ENCODE measurements at places on chromosomes 1 and 21.

GRCh38 chr1:247370786-247371732, 39.4 kb upstream of the ZNF496 start:
- DNase-seq: no peak

- no peak for DNase-seq
Measured at GRCh38 chr1:207813512-207813881, 61.6 kb downstream of the CD46 start.

GRCh38 chr1:39713557-39713956, 22.3 kb upstream of the HPCAL4 start:
- DNase-seq: no peak

DNA sequence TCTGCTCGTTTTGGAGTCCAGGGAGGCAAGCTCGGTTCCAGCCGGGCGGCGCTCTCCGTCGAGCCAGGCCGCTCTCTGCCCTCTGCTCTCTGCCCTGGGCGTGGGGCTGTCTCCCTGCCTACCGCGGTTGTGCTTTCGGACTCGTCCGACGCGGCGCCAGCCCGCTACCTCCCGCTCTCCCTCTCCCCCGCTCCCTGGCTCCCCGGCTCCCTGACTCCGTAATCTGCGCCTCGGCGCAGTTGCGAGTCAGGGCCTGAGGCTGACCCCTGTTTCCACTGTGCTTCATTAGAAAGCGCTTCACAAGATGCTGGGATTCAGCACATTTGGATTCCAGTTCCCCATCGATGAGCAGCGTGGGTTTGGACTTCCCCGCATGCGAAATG, 2.2 kb downstream of the SOX13 start:
- no peak for DNase-seq

- DNase-seq: no peak
Measured at GRCh38 chr1:74468982-74469603, 43.3 kb downstream of the LRRC53 start.

- DNase-seq: no peak
Measured at GRCh38 chr1:41662765-41663437, 178.4 kb upstream of the EDN2 start.

DNA sequence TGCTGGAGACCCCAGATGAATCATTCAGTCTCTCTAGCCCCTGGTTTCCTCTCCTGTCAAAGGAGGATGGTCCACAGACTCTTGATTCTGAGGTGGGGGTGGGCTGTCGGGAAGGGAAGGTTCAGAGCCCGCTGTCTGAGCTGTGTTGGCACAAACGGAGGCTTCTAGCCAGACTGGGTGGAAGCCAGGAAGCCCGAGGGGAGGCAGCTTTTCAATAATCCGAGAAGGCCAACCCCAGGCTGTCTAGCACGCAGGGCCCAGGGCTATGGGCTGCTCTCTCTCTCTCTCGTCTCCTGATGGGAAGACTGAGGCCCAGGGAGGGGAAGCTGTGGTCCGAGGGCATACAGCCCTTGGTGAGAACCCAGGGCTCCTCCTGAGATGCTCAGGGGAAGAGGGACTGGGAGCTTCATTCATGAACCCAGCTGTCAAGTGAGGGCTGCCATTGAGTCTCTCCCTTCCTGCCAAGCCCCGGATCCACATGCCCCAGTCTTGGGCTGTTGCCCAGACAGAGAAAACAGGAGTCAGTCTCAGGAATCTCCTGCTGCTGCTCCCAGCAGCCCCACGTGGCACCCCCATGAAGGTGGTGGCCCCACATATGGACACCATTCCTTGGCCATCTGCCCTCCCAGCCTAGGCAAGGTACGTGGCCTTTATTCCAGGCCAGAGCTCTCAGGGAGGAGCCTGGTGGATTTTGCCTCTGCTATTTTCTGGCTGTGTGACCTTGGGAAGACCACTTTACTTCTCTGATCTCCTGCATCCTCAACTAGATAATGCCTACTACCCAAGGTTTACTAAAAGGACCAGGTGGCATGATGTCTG, 44.4 kb downstream of the RAP1GAP start:
- DNase-seq: no peak

- no peak for DNase-seq
Measured at GRCh38 chr1:8463144-8463927, 145.4 kb downstream of the SLC45A1 start.
